ENCODE measurements at places on chromosomes 4 and X. TPM values are rescaled to one million over a fixed set of nuclear protein-coding genes. Genes with fewer than 3 reads are reported as not detected.

DNA sequence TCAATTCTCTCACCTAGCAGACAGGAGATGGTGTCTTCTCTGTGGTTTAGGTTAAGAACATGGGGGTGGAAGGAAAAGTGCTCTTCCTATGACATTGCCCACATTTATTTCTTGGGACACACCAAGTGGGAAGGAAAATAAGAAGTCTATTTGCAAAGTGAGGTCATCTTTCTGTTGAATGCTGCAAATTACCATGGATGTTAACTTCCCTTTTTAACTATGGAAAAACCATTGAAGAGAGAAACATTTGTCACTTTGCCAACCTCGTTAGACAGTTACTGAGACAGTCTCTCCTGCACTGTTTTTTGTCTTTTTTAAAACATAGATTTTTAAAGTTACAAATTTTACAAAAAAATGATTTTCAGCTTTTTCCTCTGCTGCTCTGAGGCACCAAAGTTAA lies 72.8 kb upstream of the BEND4 start:
- no peak for DNase-seq

GRCh38 chr4:5128569-5128968 lies 77.3 kb downstream of the STK32B start:
- no peak for DNase-seq

- DNase-seq = peak; percentile 82
These were observed 153.7 kb downstream of the CBR4 start for GRCh38 chr4:168856312-168856711.

GRCh38 chr4:159272273-159273140 lies 169.6 kb downstream of the RAPGEF2 start:
- DNase-seq = no peak

DNA sequence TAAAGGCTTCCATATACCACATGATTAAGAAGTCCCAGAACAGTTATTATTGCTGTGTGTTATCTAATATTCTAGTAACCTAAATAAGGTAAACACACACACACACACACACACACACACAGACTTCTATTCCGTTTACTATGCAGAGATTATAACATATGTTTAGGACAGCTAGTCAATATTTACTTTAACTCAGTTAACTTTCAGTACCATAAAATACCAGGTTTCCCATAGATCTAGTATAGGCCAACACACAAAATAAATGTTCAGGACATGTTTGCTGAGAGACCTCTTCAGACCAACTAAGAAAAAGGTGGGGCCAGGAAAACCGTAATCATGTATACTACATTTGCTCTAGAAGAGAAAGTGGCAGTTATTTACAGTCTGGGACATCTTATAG lies 365.5 kb downstream of the KLHL13 start:
- no peak for DNase-seq

GRCh38 chrX:46676399-46677356 lies 82.2 kb downstream of the SLC9A7 start:
- no peak for DNase-seq

DNA sequence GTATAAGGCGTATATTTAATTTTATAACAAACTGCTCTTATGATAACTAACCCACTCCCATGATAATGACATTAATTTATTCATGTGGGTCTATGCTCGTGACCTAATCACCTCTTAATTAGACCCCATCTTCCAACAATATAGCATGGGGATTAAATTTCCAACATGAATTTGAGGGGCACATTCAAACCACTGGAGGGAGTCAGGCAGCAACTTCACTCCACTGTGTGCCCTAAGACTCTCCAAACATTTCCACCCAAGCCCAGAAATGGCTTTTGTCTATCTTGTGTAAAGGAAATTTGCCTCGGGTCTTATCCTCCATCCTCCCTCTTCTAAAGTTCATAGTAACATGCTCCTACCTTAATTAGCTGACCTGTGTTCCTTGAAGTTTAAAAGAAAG lies 616.1 kb upstream of the CPEB2 start:
- DNase-seq = no peak

GRCh38 chrX:22594766-22595165 lies 322.1 kb downstream of the CBLL2 start:
- no peak for DNase-seq

GRCh38 chrX:33465137-33465536 lies 253.8 kb upstream of the DMD start:
- no peak for DNase-seq

DNA sequence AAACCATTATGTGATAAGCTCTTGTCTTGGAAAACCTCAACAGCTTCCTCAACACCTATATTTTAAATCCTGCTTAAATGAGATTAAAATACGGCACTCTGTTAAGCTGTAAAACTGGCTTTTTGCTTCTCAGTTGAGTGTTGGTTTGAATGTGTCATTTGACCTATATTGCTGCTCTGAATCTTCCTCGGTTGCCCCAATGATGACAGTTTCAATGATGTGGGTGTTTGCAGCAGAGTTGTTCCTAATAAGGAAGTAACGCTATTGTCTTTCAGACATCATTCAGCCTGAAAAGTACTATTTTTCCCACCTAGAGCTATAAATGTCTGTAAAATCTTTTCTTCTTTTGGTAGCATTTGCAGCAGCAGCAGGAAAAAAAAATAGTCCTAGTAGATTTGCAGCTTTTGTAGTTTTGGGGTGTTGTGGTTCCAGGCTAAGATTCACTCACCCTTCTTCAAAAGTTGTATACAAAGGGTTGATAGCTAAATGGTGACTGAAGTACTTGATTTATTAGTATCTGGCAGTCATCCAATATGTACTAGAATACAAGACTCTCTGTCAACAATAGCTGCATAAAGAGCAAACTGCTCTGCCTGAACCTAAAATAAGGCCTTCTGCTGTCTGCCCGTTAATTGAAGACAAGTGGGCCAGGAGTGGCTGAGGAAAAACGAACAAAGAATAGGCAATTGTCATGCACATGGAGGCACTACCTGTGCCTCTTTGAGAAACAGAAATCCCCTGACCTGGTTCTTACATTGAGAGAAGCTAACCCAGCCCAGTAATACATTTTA lies 333.1 kb downstream of the IL1RAPL1 start:
- no peak for DNase-seq

DNA sequence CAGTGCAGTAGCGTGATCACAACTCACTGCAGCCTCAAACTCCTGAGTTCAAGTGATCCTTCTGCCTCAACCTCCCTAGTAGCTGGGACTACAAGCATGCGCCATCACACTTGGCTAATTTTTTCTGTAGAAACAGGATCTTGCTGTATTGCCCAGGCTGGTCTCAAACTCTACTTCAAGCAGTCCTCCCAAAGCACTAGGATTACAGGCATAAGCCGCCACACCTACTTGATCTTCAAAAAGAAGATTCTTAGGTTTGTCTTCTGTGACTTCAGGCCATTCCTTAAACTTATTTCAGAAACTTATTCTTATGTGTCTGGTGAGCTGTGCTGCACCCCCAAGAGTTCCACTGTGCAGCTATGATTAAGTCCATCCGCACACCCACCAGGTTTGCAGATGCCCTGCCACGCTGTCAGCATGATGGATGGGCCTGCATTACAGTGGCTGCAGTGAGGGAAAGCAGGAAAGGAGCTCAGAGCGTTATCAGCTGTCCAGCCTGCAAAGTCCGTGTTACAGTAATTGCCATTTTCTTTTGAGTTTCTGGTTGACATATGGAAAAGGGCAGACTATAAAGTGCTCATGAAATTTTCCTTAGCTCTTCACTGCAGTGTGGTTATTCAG lies 146.6 kb downstream of the AASDH start:
- DNase-seq = no peak

DNA sequence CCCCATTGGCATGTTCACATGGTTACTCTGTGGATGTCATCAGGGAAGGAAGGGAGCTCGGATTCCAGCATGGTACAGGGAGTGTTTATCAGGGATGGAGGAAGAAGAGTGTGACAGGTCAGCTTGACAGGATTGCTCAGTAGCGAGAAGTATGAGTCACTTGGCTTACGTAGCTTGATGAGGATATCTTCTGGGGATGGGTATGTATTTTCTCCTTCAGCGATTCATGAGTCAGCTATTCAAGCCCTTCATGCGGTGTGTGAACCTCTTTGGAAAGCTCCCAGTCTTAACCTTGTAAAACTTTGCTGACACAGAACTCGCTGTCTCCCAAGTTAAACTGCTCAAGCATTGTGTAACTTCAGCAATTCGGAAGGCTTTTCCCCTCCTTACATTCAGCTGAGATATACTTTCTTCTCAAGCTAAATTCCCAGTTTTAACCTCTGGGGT lies 275.4 kb downstream of the ARHGAP10 start:
- DNase-seq = peak; percentile 90

DNA sequence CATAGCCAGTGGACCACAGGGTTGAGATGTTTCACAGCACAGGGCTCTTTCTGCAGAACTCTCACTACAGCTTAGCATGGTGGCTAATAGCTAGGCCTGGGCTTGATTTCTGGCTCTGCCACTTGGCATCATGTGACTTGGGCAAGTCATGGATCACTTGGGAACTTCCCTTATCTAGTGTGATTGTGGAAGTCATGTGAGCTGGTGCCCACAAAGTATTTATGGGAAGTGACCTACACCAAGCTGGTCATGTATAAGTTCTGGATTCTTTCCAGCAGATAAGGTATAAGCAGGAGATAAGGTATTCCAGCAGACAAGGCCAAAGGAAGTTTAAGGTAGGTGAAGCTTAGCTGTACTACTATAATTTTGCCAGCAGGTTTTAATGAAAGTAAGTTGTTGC lies 61.0 kb downstream of the REELD1 start:
- no peak for DNase-seq

DNA sequence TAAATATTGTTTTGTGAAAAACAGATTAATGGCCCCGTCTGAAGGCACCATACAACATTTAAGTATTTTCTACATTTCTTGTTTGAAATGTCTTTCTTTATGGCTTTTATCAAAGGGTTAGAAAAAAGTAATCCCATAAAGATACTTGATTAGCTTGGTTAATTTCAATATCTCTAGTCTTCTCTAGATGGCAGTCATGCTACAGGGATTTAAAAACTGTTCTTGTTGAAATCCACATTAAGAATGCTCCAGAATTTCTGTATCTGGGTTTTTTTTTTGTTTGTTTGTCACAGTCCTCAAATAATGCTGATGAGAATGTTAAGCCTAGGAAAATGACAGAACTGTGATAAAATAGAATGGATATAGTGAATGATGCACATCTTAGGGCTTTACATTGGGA lies 109.0 kb upstream of the AADAT start:
- no peak for DNase-seq

Gene FAAH2
- not detected for total RNA-seq

Gene SSX4B
- total RNA-seq = 0.11 TPM

Gene PHEX
- total RNA-seq = 0.16 TPM

Gene TXK
- total RNA-seq = 1.9 TPM

Gene CT45A1
- not detected for total RNA-seq

Gene MAGEA9B
- not detected for total RNA-seq

All from SJSA1 (cell line).